ENCODE measurements at places on chromosomes 5 and 9. TPM values are rescaled to one million over a fixed set of nuclear protein-coding genes. Genes with fewer than 3 reads are reported as not detected.

TXNDC8 gene
- not detected for polyA plus RNA-seq

UBE2D2 gene
- polyA plus RNA-seq, result 165 TPM

PCDHGB4 gene
- polyA plus RNA-seq, result 6.5 TPM

CAVIN4 gene
- polyA plus RNA-seq, result 4.0 TPM

C5orf47 gene
- polyA plus RNA-seq, result 0.12 TPM

DNA sequence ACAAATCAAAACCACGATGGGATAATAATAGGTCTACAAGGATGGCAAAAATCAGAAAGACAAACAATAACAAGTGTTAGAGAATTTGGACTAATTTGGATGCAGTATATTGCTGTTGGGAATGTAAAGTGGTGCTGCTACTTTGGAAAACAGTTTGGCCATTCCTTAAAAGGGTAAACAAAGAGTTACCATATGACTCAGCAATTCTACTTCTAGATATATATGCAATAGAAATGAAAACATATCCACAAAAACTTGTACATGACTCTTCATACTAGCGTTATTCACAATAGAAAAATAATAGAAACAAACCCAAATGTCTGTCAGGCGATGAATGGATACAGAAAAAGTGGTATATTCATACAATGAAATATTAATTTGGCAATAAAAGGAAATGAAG lies 58.3 kb downstream of the JAK2 start:
- DNase-seq, result no peak

GRCh38 chr5:140133514-140134167 lies 7.9 kb downstream of the IGIP start:
- no peak for DNase-seq

- no peak for DNase-seq
Observed at GRCh38 chr5:140248414-140248813, 54.5 kb downstream of the PFDN1 start.

DNA sequence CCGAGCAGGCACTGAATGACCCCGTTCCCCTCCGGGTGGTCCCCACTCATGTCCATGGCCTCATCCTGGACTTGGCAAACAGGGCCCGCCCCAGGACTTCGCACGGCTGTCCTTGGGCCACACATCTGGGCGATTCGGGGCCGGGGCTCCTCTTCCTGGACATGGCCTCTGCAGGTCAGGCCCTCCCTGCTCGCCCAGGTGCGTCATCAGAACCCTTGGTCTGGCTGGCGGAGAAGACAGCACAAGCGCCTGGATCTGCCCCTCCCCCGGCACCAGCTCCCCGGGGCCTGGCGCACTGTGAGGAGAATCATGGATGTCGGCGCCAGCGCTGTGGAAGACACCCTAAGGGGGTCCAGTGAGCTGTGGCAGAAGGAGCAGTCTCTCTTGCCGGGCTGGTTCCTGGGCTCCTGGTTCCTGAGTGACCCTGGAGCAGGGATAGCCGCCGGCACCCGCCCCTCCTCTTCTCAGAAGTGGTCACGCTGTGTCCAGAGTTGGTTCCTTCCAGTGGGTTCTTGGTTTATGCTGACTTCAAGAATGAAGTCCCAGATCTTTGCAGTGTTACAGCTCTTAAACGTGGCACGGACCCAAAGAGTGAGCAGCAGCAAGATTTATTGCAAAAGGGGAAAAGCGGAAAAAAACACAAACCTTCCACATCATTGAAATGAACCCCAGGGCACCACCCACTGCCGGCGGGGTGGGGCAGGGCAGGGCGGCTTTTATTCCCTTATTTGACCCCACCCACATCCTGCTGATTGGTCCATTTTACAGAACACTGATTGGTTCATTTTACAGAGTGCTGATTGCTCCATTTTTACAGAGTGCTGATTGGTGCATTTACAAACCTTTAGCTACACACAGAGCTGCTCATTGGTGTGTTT lies 25.9 kb upstream of the SLC12A7 start:
- no peak for DNase-seq

GRCh38 chr5:121913418-121913817 lies 48.4 kb upstream of the SRFBP1 start:
- no peak for DNase-seq

GRCh38 chr5:167049043-167049663 lies 1242.3 kb upstream of the WWC1 start:
- peak; percentile 42 for DNase-seq

- no peak for DNase-seq
Observed at GRCh38 chr5:36267905-36268304, 26.2 kb upstream of the NADK2 start.

- DNase-seq, result no peak
Observed at GRCh38 chr9:134551644-134552348, 89.8 kb upstream of the COL5A1 start.

DNA sequence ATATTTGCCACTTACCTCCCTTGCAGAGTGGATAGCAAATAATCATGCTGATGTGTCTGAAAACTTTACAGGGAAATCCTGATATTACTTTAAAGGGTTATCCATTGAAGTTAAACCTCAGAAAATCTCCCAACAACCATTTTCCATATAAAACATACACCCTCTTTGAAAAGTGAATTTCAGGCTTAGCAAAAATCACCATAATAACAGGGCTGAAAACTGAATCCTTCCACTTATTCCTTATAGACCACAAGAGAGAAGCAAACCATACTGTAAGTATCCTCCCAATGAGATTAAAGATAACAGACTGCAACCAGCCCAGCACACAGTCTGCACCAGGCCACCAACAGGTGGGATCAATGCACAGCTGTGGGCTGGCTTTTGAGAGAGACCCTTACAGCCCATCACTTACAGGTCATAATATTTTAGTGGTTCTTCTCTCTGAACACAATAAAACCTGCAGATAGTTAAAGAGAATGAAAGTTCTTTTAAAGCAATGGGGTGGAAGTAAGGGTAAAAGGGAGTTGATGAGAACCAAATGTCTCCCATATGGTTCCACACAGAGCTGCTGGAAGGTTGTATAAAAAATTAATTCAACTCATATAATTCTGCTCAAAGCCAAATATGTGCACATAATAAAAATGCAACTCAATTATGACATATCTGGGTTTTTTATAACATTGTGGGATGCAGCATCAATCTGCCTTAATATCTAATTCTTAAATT lies 376.2 kb upstream of the GRAMD2B start:
- peak; percentile 40 for DNase-seq

DNA sequence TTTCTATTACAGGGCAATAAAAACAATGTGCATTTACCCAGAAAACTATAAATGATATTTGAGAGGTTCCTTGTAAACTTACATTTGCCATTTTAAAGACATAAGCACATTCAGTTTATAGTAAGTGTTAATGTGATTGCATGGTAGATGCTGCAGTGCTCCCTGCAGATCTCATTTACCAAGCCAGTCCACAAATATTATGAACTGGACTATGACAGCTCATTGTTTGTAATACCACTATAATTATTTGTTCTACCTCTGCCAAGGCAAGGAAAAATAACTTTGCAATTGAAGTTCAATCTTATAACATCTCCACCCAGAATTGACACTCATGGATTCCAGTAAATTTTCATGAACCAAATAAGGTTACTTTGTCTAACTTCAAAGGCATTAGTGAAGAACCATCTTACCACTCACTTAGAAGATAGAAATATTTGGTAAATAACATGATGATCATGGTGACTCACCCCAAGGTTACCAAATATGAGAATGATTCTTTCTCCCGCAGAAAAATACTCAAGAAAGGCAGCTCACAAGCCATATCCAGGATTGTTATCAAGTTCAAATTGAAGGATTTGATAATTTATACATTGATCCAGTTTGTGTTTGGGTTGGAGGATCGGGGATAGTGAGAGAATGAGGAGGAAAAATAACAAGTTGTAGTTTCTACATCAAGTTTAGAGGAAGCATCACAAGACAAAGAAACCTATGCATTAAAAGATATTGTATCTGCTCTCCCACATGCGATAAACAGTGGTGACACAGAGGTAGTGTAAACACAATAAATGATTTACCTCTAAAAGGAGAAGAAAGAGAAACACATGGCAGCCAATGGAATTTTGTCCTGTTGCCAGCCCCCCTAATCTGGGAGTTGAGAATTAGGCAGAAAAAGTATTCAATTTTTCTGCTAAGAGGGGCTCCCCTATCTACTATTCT lies 29.5 kb downstream of the CDH9 start:
- no peak for DNase-seq

DNA sequence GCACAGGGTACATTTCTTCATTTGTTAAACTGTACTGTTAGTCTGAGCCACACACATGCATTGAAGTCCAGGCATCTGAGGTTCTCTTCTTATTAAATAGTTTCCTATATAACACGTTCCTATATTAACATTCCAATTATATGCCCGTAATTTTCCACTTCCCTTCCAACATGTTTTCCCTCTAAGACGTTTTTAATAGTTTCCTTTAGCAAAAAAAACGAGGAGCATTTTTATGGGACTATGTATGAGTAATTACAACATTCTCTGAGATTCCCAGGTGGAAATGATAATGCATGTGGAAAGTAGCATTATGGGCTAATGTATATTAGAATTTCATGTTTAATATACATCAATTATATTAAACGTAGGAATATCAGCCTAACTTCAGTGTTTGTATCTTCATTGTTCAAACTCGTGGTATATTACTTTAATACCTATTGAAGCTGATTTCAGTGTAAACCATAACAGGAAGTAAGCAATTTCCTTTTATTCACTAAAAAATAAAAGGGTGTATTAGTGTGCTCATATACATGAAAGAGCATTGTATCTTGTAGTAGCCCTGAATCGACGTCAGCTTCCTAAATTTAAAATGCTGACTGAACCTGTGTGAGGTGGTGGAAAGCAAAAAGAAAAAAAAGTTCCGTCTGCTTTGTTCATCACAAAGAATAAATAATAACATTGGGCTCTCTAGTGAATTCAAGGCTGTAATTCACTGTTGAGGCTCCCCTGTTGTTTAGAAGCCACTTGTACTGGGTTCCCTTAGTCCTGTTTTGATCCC lies 11.3 kb downstream of the SMARCA2 start:
- DNase-seq, result no peak

DNA sequence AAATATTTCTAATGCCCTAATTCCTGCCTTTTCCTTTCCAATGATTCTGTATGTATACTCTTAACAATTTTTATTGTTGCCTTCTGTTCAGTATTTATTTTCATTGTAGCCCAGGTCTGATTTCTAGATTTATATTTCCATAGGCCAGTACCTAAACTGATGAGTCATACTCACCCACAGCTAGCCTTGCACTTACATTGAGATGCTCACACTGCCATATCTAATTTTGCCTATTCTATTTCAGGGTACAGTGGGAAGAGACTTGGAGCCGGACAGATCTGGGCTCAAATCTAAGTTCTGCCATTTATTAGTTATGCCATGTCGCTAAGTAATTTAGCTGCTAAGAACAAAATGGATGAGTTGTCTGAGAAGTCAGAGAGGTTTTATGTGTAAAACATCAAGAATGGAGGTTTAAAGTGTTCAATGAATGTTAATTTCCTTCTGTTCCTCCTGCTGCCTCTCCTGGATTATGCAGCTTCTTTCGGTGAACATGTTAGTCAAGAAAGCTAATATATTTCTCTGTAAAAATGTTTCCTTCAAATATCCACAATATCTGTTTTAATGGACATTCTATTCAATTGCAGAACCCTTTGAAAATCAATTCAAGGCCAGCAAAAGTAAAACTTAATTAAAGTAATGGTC lies 62.3 kb upstream of the CDK5RAP2 start:
- DNase-seq, result no peak

DNA sequence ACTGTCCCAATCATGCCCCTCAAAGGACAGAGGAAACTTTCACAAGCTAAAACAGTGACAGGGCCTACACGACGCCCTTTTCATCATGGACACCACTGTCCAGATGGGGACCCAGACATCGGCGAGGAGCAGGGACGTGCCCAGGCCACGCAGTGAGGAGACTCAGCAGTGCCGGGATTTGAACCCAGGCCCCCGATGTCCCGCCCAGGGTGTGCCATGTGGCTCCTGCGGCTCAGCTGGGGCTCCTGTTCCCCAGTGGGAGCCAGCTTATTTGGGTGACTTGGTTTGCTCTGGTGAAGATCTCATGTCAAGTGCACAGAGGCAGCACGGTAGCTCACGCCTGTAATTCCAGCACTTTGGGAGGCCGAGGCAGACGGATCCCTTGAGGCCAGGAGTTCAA lies 82.2 kb downstream of the STK10 start:
- no peak for DNase-seq

DNA sequence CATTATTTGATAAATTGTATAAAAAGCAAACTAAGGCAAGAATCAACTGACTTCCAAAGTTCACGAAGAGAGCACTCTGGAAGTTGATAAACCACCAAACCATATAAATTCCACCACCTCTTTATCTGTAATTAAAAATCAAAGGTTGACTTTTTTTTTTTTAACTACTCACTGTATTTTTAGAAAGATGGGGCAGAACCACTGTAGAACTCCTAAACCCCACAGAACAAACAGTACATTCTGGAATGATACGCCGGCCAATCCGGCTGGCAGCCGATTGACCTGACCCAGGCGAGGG lies 435 bp upstream of the CCNG1 start:
- DNase-seq, result no peak

GRCh38 chr5:72844218-72844603 lies 27.8 kb downstream of the TNPO1 start:
- DNase-seq, result no peak

DNA sequence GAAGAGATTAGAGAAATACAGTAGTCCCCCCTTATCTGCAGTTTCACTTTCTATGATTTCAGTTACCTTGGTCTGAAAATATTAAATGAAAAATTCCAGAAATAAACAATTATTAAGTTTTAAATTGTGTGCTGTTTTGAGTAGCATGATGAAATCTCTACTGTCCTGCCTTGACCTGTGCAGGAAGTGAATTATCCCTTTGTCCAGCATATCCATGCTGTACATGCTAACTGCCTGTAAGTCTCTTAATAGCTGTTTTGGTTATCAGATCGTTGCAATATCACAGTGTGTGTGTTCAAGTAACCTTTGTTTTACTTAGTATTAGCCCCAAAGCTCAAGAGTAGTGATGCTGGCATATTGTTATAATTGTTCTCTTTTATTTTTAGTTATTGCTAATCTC lies 11.2 kb upstream of the JAK2 start:
- DNase-seq, result no peak

- DNase-seq, result no peak
Observed at GRCh38 chr5:150286820-150287219, 2.8 kb downstream of the CAMK2A start.

DNA sequence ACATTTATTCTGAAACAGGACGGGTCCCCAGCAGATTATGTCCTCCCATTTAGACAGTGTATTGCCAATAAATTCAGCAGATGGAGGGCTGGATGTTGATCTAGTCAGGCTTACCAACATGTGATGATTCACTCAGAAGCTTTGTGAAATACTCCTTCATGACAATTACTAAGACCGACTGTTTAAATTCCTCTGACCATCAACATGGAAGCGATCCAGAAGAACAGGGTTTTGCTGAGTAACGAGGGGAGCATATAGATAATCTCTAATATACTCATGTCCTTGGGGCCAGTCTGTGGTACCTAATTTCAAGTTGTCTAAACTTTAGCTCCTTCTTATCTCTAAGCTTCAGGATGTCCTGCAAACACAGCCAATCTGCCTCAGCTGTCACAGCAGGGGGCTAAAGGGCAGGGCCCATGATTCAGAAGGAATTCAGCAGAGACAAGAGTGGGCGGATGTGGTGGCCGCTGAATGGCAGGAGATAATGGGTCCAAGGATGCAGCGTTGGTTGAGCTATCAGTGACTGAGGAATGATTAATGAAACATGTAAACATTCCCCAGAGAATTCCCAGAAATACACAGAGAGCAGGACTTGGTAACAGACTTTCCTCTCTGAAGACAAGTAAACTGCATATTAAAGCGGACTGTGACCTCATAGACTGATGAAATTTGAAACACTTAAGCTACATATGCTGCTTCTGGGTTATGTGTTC lies 109.4 kb downstream of the ANKRD55 start:
- no peak for DNase-seq

GRCh38 chr9:71854811-71855210 lies 56.2 kb downstream of the ABHD17B start:
- DNase-seq, result no peak

- DNase-seq, result no peak
Observed at GRCh38 chr5:80622756-80623155, 31.7 kb upstream of the MSH3 start.

Measured in renal cortex interstitium (tissue), 15 donors.